Fibroblast of upper back skin (primary cell): ENCODE measurements at places on chromosomes 16 and 17.
A peak's percentile ranks its signal among the peaks of the same experiment; 100 is the strongest.

GRCh38 chr17:39153599-39154051 lies 2.2 kb upstream of the PLXDC1 start:
- DNase-seq, result peak; percentile 91

GRCh38 chr17:71441098-71441497 lies 679.7 kb upstream of the SOX9 start:
- DNase-seq, result peak; percentile 88

- DNase-seq, result no peak
Observed at GRCh38 chr17:21028192-21028591, 14.6 kb downstream of the USP22 start.

DNA sequence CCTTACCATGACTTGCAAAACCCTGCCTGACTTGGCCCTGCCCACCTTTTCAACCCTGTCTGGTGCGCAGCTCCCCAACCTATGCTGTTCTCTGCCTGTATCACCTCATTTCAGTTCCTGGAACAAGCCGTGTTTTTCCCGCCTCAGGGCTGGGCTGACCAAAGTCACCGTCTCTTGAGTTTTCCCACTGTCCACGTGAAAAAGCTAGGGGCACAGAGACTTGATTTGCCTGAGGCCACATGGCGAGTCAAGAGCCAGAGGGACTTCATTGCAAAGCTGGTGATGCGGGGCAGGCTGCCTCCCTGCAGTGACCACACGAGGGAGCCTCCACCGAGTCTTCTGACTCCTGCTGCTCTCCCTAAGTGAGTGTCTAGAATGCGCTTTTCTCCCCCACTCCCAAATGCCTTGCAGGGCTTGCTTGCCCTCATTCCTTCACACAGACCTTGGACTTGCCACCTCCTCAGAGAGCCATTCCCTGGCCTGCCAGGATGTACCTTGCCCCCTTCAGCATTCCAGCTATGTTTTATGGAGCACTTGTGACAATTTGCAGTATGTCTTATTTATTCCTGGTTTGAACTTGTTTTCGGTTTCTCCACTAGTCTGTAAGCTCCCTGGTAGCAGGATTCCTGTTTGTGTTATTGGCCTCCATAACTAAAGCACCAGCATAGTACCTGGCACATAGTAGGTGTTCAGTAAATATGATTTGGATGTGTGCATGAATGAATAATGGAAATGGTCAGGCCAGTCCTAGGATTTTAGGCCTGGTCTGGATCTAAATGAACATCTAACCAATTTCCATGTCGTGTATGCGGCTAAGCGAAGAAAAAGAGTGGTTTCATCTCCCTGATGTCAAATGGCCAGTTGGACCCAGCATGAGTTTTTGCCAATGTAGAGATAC lies 252.3 kb downstream of the SNX29 start:
- peak; percentile 76 for DNase-seq

DNA sequence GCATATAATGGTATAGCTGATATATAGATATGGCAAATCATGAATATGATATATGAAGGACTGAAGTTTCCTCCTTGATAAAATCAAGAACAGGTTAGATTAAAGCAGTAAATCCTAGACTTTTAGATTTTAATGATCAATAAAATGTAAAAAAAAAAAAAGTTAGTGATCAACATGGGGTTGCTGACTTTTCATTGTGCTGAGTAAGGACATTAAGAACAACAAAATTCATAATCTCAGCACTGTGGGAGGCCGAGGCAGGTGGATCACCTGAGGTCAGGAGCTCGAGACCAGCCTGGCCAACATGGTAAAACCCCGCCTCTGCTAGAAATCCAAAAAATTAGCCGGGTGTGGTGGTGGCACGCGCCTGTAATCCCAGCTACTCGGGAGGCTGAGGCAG lies 10.4 kb upstream of the CHD3 start:
- DNase-seq, result no peak

DNA sequence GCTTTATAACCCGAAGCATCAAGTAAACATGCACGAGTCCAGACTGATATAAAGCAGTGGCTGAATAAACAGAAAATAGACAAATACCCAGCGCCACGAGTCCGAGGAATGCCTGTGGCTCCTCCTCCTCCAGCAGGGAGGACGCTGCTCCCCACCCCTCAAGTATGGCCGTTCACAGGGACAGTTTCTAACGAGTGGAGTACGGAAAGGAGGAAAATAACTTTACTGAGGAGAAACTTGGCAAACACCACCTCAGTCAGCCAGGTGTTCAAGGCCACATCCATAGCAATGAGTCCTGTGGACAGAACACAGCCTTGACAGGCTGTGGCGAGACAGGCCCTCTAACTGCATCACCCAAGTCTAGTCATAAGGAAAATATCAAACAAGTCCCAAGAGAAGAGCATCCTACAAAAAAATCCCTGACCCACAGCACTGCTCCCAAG lies 9.2 kb downstream of the ZDHHC7 start:
- DNase-seq, result no peak

GRCh38 chr17:39579318-39580081 lies 28.2 kb downstream of the NEUROD2 start:
- DNase-seq, result no peak

DNA sequence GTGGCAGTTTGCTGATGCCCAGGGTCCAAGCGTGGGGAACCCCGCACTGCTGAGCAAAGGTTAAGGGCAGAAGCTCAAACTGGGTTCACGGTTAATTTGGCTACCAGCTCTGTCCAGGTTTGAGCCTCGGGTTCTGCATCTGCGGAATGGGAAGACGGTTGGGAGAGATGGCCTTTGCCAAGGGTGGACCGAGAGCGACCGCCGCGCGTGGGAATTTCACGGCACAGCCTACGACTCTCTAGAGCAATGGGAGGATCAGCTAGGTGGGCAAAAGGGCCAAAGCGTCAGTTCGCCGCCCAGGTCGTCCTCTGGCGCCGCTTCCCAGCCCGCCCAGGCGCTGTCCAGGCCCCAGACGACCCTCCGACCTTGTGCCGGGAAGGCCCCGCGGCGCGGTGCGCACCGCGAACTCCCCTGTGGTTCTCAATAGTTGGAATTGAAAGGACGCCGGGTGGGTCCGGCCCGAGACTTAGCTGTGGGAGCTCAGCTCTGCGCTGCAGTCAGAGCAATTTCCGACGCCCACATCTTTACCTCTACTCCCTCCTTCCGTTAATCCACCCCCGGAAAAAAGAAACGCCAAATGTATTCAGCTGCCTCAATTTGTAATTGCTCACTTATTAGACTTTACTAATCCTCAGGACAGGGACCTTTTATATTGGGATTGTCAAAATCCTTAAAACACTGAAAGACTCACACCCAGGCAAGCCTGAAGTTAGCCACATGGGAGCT lies 2.5 kb upstream of the HS3ST3B1 start:
- DNase-seq, result no peak

DNA sequence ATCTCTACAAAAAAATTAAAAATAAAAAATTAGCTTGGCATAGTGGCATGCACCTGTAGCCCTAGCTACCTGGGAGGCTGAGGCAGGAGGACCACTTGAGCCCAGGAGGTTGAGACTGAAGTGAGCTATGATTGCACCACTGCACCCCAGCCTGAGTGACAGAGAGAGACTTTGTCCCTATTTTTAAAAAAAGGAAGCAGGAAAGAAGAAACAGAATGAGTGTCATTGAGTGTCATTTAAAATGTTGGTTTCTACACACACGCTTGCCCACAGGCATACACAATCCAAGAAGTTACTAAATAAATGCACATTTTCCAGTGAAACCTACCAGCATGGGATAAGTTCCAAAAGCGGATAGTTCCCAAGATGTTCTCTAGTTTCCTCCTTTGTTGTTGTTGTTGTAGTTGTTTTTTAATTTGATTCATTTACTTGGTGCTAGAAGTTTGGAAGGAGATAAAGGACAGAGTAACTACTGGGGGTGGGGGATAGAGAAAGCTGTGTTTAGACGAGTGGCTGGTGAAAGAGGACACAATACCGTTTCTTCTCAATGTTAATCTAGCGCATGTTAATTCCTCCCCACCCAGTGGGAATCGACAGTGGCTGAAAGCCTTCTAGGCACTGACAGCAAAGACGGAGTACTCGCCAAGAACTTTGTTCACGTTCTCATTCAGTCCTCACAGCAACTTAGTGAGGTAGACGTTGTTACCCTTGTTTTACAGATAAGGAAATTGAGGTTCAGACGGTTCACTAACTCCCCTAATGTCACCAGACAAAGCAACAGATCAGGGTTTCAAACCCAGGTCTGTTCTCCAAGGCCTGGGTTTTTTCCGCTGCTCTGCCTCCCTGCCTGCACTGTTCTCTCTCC lies 17.3 kb downstream of the MRPS23 start:
- no peak for DNase-seq

- peak; percentile 66 for DNase-seq
Observed at GRCh38 chr17:376936-377863, 24.6 kb upstream of the RPH3AL start.

GRCh38 chr16:75226550-75227360 lies 8.0 kb downstream of the CTRB1 start:
- no peak for DNase-seq

- no peak for DNase-seq
Observed at GRCh38 chr17:34820248-34820801, 140.9 kb downstream of the CCT6B start.

- no peak for DNase-seq
Observed at GRCh38 chr16:50809561-50809960, 67.7 kb downstream of the CYLD start.

DNA sequence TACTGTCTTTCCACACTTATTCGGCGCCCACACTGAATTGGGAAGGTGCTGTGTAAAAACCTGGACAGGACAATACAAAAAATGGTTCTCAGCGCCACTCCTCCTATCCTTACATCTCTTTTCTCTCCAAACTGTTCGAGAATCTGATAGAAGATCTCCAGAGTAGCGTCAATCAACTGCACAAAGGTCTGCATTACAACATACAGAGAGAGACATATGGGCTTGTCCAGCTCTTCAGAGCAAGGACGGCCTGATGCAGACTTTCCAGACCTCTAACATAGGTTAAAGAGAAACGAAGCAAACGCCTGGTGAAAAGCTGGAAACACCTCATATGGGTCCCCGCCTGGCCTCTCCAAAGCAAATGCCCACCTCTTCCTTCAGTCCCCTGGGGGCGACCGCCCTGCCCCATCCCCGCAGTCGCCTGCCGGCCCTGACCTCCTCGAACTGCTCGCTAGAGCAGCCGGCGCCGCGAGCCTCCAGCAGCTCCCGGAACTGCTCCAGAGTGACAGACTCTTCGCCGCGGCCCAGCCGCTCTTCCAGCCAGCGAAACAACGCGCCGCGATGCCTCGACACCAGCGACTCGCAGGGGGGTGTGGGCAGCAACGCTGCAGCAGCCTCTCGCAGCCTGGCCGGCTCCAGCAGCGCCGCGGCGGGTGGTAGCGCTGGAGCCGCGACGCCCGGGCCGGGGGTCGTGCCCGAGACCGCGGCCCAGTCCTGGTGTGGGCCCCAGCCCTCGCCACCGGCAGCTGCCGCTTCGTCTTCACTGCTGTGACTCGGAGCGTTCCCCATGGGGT lies 526 bp downstream of the ZZEF1 start:
- no peak for DNase-seq

GRCh38 chr16:70800781-70801480 lies at the start of gene VAC14:
Gene VAC14, minus strand, starts transcription at chr16:70801158. Its CDS starts 258 bp downstream, at chr16:70800900.
- peak; percentile 78 for DNase-seq

DNA sequence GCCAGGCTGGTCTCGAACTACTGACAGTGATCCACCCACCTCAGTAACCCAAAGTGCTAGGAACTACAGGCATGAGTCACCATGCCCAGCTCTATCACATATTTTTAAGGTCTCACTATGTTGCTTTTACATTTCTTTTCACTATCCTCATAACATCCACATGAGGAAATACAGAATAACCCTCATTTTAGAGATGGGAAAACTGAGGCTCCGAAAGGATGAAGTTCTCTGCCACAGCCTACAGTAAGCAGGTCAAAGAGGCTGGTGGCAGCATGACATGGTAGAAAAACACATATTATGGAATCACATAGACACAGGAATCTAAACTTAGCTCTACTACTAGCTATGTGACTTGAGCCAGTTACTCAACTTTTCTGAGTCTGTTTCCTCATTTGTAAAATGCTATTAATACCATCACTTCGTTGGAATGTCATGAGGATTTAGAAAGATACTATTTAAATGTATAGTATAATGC lies 32.2 kb downstream of the APPBP2 start:
- DNase-seq, result peak; percentile 20

DNA sequence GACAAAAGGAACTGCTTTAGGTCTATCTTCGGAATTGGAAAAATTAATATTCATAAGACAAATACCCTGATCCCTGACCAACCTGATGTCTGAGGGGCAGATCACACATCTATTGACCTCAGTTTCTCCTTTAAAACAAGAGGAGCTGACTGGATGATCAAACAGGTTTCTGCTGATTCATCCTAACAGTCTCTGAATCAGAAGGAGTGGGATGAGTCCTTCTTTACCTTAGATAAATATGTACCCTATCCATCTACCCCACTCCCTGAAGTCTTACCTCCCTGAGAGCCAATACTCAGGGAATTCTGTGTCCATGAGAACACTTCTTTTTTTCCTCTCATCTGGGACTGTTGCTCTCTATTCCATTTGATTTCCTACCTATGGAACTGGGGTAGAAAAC lies 80.3 kb upstream of the CRHR1 start:
- no peak for DNase-seq

DNA sequence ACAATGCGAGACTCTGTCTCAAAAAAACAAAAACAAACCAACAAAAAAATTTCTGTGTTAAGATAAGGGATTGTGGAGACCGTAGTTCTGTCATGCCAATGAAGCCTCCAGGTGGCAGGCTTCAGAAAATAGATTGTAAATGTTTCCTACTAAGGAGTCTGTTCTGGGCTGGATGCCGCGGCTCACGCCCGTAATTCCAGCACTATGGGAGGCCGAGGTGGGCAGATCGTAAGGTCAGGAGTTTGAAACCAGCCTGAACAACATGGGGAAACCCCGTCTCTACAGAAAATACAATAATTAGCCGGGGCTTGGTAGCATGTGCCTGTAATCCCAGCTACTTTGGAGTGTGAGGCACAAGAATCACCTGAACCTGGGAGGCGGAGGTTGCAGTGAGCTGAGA lies 4.4 kb upstream of the SNX29 start:
- DNase-seq, result no peak

GRCh38 chr16:78642621-78643285 lies 543.3 kb downstream of the WWOX start:
- no peak for DNase-seq

DNA sequence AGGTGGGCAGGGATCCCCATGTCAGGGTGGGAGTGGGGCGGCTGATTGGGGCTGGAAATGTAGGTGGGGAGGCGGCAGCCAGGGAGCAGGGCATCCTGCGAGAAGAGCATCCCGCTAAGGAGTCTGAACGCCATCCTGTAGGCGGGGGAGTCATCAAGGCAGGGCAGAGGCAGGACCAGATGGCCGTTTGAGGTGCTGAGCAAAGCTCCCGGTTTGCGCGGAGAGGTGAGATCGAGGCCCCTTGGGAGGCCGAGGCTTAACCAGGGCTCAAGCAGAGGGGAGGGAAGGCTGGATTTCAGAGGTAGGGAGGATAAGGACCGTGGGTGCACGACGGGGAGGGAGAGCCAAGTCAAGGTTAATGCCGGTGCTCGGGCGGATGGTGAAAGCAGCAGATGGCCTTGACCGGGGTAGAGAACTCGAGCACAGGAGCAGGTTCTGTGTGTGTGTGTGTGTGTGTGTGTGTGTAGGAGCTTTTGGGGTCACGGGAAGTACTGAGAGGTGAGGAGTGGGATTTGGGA lies 472 bp upstream of the NME2 start:
- no peak for DNase-seq
